ENCODE measurements at places on chromosomes 13 and 19. TPM values are rescaled to one million over a fixed set of nuclear protein-coding genes. Genes with fewer than 3 reads are reported as not detected.

GRCh38 chr13:85497652-85498051 is 301.6 kb downstream of the SLITRK6 start:
- H3K4me3 ChIP-seq = no peak overlapping the region
- no peak overlapping the region for H3K27ac ChIP-seq
- no peaks in the 10 kb centered on the region for H3K27me3 ChIP-seq
- no peak for DNase-seq
- no peaks in the 10 kb centered on the region for H3K36me3 ChIP-seq
- H3K4me1 ChIP-seq = no peaks in the 10 kb centered on the region

DNA sequence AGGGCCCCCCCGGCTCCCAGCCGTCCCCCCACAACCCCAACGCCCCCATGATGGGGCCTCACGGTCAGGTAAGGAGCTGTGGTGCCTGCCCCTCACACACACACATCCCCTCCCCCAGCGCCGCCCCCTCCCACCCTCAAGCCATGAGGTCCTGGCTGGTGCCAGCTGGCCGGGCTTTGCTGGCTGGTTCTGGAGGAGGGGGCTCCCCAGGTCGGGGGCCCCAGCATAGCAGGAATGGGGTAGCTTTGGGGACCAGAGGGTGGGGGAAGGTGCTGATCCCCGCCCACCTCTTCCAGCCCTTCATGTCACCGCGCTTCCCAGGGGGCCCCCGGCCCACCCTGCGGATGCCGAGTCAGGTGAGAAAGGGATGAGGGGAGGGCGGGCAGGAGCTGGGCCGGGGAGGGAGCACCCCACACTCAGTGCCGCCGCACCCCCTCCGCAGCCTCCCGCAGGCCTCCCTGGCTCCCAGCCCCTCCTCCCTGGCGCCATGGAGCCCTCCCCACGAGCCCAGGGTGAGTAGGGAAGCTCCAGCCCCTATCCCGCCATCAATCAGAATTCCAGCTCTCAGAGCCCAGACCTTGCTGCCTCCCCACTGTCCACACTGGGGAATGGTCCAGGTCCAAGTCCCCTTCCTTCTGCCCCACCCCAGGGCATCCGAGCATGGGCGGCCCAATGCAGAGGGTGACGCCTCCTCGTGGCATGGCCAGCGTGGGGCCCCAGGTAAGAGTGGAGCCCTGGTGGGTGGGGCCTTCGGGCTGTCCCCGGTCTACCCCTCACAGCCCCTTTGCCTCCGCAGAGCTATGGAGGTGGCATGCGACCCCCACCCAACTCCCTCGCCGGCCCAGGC is 6.4 kb downstream of the ISYNA1 start:
- peaks cover 35% of the 10 kb centered on the region for H3K4me1 ChIP-seq
- DNase-seq = no peak
- no peaks in the 10 kb centered on the region for H3K36me3 ChIP-seq
- no peak overlapping the region for H3K4me3 ChIP-seq
- no peaks in the 10 kb centered on the region for H3K27me3 ChIP-seq
- no peak overlapping the region for H3K27ac ChIP-seq

DNA sequence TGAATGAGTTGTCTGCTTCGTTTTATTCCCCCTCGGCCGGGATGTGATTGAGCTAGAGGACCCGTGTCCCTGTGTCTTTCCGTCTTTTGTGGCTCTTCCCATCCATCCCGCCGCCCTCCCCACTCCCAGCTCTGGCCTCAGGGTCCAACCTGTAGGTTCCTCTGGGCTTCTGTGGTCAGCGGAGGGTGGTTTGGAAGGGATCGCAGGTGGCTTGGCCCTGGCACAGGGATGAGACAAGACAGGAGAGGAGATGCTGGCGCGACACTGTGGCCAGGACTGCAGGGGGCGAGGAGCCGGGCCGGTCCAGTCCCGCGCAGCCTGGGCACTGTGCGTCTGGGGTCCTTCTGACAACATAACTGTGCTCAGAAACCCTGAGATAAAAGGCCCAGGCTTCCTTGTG is 2.0 kb downstream of the EVI5L start:
- no peaks in the 10 kb centered on the region for H3K36me3 ChIP-seq
- H3K4me1 ChIP-seq = peaks cover 5% of the 10 kb centered on the region
- no peaks in the 10 kb centered on the region for H3K27me3 ChIP-seq
- H3K4me3 ChIP-seq = no peak overlapping the region
- no peak for DNase-seq

GRCh38 chr19:4987692-4988370 is 18.9 kb downstream of the KDM4B start:
- no peak overlapping the region for H3K4me3 ChIP-seq
- no peak for DNase-seq
- H3K27me3 ChIP-seq = no peaks in the 10 kb centered on the region
- peaks cover 19% of the 10 kb centered on the region for H3K4me1 ChIP-seq
- no peak overlapping the region for H3K27ac ChIP-seq

DNA sequence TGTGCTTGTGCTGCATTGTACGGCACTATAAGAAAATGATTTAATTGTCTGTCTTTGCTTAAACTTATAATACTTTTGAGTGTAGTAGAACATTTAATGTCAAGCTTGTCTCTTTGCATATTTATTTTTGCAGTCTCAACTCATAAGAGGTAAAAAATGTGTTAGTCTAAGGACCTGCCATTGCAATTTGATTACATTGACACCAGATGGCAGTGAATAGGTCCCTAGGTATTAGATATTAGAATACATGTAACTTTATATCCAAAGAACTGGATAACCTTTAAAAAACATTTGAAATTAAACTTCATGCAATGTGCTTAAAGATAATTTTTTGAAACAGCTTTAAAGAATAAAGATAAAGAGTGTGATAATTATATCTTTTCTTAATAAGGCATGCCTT is 1421.3 kb downstream of the OLFM4 start:
- H3K27ac ChIP-seq = no peak overlapping the region
- no peaks in the 10 kb centered on the region for H3K36me3 ChIP-seq

- no peak for DNase-seq
- peak overlapping the region; percentile 83 for H3K27ac ChIP-seq
- no peaks in the 10 kb centered on the region for H3K27me3 ChIP-seq
- peak overlapping the region; percentile 75 for H3K4me3 ChIP-seq
These were observed 811 bp upstream of the ZNF8 start for GRCh38 chr19:58277748-58278540.

DNA sequence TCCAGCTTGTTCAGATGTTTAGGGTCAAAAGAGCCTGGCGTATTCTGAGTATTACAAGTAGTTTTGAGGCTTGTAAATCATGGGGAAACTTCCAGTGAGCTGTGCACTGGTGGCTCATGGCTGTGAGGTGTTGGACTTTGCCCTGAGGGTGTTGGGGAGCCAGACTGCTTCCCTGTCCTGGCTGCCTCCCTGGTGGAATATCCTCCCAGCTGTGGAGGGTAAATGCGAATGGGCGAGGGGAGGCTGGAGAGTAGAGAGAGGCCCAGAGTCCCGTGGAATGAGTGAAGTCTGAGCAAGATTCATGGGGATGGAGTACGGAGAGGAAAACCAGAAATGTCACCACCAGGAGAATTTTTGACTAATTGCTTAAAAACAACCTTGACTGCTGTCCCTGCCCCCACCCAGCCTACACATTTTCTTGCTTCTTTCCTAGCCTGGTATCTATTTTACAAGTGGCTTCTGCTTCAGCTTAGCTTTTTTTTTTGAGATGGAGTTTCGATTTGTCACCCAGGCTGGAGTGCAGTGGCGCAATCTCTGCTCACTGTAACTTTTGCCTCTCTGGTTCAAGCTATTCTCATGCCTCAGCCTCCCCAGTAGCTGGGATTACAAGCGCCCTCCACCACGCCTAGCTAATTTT is 3.7 kb downstream of the SNRPA start:
- peak; percentile 45 for DNase-seq
- H3K36me3 ChIP-seq = peaks cover 24% of the 10 kb centered on the region
- no peak overlapping the region for H3K4me3 ChIP-seq
- H3K4me1 ChIP-seq = peaks cover 26% of the 10 kb centered on the region
- H3K27ac ChIP-seq = no peak overlapping the region

- peaks cover 10% of the 10 kb centered on the region for H3K4me1 ChIP-seq
- peaks cover 4% of the 10 kb centered on the region for H3K36me3 ChIP-seq
- H3K27me3 ChIP-seq = no peaks in the 10 kb centered on the region
- H3K4me3 ChIP-seq = no peak overlapping the region
- no peak for DNase-seq
These were observed 122.3 kb downstream of the PCCA start for GRCh38 chr13:100211016-100211710.

DNA sequence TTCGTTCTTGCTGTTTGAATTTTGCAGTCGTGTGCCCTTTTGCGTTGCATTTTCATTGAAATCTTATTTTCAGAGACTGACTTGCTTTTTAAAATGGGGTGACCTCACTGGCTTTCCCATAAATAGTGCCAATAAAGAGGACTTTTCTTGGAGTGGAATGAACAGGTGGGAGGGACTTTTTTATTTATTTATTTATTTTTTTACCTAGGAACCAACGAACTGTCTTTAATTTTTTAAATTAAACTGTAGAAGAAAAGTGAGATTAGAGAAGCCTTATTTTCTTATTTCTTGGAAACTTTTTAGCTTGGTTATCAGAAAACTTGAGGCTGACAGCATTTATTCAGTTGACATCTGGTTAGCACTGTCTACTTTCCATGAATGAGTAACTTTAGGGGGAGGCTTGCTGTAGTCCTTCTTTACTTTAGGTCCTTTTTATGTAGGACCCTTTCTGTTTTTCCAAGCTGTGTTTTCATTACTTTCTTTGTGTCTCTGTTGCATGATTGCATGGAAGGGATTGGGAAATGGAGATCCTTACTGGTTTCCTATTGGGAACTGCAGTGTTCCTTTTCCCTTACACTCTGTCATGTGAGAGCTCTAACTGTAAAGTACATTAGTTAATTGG is 1.7 kb downstream of the SLAIN1 start:
- no peak overlapping the region for H3K4me3 ChIP-seq
- H3K27me3 ChIP-seq = no peaks in the 10 kb centered on the region

GRCh38 chr13:31747291-31747690 is 8.0 kb downstream of the RXFP2 start:
- no peak overlapping the region for H3K27ac ChIP-seq
- no peaks in the 10 kb centered on the region for H3K27me3 ChIP-seq
- no peaks in the 10 kb centered on the region for H3K36me3 ChIP-seq

DNA sequence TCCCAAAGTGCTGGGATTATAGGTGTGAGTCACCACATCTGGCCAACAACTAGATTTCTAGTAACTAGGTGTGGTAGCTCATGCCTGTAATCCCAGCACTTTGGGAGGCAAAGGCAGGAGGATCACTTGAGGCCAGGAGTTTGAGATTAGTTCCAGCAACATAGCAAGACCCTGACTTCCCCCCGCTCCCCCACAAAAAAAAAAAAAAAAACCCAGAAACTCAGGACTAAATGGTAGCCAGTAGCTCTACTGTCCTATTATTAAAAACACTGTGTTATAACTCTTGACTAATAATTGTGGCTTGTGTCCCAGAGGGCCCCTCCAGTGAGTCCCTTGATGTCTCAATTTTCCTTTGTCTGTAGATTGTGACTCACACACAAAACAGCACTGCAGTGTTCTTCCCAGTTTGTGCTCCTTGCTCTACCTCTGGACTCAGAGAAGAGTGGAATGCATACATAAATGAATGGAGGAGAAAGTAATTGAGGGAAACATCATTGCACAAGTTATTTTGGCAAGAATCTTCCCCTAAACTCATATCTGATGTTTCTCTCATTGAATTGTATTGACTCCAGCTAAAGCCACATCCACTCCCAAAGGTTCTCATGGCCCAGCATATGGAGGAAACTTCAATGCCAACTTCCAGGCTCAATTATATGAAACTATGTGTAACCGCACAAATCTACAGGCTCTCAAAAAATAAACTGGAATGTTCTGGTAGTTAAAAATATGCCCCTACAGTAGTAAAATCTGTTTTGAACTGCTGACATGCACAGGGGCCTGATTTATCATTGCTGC is 8.8 kb downstream of the TPT1 start:
- H3K4me3 ChIP-seq = no peak overlapping the region
- peak; percentile 77 for DNase-seq
- H3K4me1 ChIP-seq = peaks cover 70% of the 10 kb centered on the region

DNA sequence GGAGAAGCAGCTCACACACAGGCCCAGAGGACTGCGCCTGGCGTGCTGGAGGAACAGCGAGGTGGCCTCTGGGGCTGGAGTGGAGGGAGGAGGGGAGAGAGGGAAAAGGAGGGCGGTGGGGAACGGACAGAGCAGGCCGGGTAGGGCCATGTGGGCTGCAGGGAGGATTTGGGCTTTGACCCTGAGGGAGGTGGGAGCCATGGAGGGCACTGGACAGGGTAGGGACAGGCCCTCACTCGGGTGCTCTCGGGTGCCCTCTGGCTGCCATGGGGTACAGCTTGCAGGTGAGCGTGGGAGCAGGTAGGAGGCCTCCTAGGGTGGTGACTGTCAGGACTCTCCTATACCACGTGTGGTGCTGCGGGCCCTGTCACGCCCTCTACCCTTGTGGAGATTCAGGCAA is 22.8 kb downstream of the PLIN4 start:
- H3K4me1 ChIP-seq = no peaks in the 10 kb centered on the region
- H3K36me3 ChIP-seq = no peaks in the 10 kb centered on the region
- H3K4me3 ChIP-seq = no peak overlapping the region
- H3K27me3 ChIP-seq = no peaks in the 10 kb centered on the region

DNA sequence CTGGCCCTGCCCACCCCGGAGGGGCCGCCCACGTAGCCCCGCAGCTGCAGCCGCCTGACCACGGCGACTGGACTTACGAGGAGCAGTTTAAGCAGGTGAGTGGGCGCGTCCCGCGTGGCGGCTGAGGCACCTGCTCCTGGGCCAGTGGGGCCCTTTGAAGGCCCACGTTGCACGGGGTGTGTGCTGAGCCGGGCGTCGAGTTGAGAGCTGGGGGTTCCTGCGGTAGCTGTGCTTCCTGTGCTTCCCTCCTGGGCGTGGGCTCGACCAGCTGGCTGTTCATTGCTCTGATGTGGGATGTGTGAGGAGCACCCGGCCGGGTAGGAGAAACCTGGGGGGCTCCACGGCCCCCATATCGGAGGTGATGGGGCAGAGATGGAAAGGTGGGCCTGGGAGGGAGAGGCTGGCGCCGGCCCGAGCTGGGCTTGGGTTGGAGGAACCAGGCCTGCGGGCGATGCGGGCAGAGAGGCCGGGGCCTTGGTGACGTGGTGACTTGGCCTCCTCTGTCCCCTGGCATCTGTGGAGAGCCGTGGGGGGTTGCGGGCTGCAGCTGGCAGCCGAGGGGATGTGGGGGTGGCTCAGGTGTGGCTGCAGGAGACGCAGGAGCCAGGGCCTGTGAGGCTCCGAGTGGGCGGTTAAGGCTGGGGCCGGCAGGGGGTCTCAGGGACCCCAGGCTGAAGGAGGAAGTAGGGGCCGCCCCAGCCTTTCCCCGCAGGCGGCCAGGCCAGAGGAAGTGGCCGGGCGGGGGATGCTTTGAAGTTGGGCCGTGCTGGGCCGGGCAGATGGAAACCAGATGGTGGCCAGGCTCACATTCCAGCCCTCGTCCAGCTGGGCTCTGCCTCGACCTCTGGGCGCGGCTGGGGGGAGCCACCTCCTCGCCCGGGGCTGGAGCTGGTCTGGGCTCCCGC is 7.1 kb downstream of the ARID3A start:
- H3K27me3 ChIP-seq = no peaks in the 10 kb centered on the region
- peak; percentile 44 for DNase-seq
- peak overlapping the region; percentile 79 for H3K27ac ChIP-seq
- H3K36me3 ChIP-seq = no peaks in the 10 kb centered on the region
- no peak overlapping the region for H3K4me3 ChIP-seq

- H3K36me3 ChIP-seq = no peaks in the 10 kb centered on the region
- no peak overlapping the region for H3K27ac ChIP-seq
- DNase-seq = no peak
- H3K4me3 ChIP-seq = no peak overlapping the region
These were observed 2.2 kb downstream of the ZIC2 start for GRCh38 chr13:99983499-99984401.

ZNF793 gene
- 6.0 TPM for total RNA-seq

LAMP1 gene
- 184 TPM for total RNA-seq

STAP2 gene
- total RNA-seq = 35.8 TPM

C13orf42 gene
- not detected for total RNA-seq

RYR1 gene
- 5.5 TPM for total RNA-seq

AKAP11 gene
- total RNA-seq = 35.3 TPM

SLC5A5 gene
- total RNA-seq = not detected

SHISA7 gene
- not detected for total RNA-seq

CDC37 gene
- 137 TPM for total RNA-seq
